Stimulated activated CD8-positive, alpha-beta memory T cell treated with anti-CD3 and anti-CD28 coated beads, Interleukin-7, amount 100 ng/mL, for 4 hours (primary cell): ENCODE measurements at places on chromosomes 3 and 15.

GRCh38 chr15:91032919-91033803 lies 10.8 kb upstream of the VPS33B start:
- DNase-seq = peak; percentile 19

DNA sequence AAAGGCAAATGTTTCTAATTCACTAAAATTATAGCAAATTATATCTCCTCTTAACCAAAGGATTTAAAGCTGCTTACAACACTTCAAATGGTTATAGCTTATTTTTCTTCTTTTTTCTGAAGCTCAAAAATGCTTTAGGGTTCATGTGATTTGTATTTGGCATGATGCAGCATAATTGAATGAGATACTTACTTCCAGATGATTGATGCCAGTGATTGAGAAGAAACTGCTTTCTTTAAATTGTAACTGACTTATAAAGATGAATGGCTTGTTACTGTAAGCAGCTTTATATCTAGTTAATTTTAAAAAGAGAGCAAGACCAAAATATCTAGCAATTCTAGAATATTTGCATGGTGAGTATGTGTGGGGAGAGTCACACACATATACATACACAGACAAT lies 270.7 kb upstream of the THRB start:
- DNase-seq = no peak

- no peak for DNase-seq
These were observed 100.5 kb downstream of the XXYLT1 start for GRCh38 chr3:195170496-195170895.

DNA sequence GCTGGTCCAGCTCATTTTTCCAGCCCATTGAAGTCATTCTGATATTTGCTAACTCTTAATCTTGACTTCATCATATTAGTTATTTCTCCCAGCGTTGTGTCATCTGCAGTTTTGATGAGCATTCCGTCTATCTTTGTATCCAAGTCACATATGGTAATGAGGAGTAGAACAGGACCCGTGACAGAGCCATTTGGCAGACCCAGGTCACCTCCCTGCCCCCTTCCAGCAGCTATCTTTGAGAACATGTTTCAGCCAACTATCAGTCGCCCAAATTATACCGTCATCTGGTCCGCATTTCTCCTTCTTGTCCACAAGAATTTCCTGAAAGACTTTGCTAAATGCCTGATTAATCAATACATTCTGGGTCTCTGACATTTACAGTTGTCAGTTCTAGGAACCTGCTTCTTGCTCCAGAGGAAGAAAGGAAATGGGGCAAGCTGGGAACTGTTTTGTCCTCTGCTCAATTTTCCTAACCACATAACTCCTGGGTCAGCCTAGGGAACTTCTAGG lies 347.1 kb upstream of the NR2E3 start:
- no peak for DNase-seq

- no peak for DNase-seq
These were observed 505.9 kb upstream of the CFAP20DC start for GRCh38 chr3:59555593-59556315.

DNA sequence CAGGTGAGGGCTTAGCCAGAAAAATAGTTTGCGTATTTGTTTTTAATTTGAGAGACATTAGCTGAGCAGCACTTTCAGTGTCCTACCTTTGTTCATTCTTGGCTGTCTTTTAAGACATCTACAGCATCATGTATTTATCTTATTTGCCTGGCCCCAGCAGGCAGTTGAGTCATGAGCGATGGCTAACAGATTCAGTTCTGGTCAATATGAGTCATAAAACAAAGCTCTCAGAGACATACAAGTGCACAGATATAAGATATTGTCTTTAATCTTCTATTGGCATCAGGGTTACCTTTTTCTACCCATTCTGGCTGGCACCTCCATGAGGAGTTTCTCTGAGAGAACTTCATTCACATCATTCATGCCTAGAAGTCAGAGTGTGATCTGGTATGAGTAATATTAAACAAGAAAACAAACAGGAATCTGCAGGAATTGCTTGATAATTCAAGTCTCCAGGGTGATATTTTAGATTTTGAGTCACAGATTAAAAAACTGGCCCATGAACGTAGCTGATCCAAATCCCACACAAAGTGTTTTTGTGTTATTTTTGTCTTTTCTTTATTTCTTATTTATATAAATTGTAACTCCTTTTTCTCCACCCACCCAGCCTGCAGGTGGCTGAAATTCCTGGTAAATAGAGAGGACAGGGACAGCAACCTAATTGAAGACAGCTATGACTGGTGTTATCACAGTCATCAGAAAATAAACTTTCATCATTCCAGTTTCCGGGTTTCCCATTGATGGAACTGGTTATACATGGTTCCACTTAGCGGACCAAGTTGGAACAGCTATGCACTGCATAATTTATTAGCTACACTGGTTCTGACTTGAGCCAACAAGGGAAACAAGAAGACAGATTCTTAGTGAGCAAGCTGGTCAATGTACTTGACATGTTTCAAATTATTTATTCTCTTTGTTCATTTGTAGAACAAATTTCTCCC lies 47.3 kb downstream of the PLSCR2 start:
- DNase-seq = no peak

GRCh38 chr3:20391644-20392043 lies 205.6 kb upstream of the SGO1 start:
- no peak for DNase-seq

DNA sequence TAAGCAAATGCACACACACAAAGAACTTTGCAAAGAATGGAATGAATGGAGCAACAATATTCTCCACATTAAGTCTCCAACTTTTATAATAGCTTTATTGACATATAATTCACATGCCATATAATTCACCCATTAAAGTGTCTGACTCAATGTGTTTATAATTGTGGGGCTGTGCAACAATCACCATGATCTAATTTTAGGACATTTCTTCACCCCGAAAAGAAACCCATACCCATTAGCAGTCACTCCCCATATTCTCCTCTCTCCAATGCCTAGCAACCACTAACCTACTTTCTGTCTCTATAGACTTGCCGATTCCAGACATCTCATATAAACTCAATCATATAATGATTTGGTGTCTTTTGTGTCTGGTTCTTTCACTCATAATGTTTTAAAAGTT lies 22.6 kb downstream of the VGLL4 start:
- DNase-seq = no peak

- DNase-seq = no peak
These were observed 22.7 kb upstream of the CHL1 start for GRCh38 chr3:173886-174285.

DNA sequence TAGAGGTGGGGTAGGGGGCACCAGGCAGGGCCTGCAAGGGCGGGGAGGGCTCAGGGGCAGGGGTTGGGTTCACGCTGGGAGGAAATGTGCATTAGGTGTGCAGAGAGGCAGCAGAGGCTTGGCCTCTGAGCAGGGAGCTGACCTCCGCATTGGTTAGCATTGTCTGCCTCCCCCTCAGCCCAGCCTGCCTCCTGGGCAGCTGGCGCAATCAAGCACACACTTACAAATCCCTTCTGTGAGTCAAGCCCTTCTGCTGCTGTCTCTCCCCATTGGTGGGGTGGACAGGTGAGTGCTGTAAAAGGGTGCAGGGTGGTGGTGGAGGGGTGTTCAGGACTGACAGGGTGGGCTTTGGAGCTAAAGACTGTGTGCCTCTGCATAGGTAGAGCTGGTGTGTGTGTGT lies 9.3 kb downstream of the LOXL1 start:
- no peak for DNase-seq
